ENCODE measurements at places on chromosomes 5 and 9.

DNA sequence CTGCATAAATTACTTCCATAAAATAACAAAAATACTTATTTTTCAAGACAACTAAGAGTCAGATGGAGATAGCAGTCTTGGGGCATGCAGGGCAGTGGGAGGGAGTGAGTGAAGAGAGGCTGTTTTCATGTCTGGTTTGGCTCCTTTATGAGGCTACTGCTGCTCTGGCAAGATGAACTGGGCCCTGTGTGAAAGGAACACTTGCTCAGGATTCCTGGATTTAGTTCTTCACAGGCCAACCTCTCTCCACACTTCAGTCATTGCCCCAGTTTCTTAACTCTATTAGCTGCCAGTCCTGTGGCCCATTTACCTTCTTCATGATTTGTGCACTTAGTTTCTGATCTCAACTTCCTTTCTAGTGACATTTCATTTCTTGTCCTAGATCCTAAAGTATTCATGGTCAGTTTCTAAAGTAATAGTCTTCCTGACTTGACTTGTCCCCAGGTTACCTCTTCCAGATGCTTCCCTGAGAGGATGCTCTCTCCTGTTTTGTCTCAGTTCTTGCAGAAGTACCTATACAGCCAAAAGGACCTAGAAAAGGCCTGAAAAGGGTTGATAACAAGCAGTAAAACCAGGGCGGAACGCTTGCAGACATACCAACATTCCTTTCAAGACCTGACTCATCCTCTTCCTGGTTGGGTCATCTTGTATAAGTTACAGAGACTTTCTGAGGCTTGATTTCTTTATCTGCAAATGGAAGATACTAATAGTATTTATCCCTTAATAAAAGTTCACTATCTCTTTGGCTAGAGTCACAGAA is 77.0 kb upstream of the ZFAND5 start:
- peak; percentile 24 for DNase-seq

- DNase-seq, result no peak
Measured at GRCh38 chr5:129652349-129653056, 95.4 kb upstream of the MINAR2 start.

DNA sequence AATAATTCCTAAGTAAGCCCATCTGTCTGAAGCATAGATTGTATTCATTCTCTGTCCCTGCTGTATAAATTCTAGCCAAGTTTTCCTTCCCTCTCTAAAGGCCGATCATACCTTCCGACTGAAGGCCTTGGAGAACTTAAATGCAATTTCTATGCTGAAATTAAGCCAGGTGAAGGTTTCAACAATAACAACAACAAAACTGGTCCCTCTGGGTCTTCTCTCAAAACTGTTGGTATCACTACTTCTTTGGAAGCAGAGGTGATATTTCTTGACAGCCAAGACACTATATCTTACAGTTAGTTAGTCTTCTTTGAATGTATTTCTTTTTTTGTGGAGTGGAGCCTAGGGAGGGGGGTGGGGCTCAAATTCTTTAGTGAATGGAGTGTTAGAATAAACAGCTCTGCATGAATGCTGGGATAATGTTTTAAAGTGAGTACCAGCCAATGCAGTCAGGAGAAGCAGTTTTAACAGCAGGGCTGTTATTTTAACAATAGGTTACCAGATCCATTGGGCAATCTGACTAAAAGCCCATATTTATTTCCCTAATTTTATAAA is 508.9 kb downstream of the EBF1 start:
- DNase-seq, result no peak

DNA sequence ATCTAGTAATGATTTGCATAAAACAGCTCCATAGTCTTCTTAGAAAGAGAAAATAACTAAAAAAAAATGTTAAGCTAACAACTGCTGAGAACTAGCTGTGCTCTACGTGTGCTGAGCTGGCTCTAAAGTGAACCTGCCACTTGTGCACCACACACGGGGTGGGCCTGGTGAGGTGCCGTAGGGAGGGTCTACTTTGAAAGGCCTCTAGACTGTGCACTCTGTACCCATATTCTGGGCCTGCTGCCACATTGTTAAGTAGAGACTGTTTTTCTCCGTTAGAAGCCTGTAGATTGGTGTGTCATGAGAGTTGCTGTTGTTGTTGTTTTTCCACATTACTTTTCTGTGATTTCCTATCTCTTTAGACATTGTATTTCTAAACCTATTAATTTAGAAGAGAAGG is 93.9 kb downstream of the CD180 start:
- DNase-seq, result no peak

- DNase-seq, result no peak
Measured at GRCh38 chr9:14188538-14188937, 125.4 kb downstream of the NFIB start.

DNA sequence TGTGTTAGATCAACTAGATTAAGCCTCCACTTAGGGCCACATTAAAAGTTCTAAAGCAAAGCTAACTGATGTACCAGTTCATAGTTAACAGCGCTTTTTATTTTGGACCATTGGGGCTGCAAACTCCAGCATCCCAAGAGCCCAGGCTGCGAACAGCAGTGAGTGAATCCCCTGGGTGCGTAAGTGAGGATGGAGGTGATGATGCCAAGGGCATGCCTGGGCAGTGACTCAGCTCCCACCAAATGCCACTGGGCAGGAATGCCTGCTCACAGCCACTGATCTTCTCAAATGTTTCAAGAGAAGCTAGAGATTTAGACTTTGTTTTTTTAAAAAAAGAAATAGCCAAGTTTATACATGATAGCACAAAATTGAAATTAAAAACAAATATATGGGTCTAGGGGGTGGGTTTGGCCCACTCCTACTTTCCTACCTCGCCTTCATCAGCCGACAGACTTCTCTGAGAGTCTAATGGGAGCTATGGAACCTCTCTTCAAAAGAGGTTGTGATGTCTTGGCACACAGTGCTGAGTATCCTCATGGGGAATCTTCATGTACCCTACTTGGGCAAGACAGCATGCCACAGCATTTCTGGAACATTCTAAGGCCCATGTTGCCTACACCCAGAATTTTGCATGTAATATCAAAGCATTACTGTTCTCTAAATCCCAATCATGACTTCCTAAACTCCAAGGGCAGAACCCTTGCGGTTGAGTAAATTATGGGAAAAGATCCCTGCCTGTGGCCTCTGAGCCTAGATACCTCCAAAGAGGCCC is 398.1 kb downstream of the EBF1 start:
- DNase-seq, result no peak

All from midbrain (tissue), 1 donor.